ENCODE measurements at places on chromosomes 7 and 10.
A peak's percentile ranks its signal among the peaks of the same experiment; 100 is the strongest.

- no peak for DNase-seq
Observed at GRCh38 chr7:105246679-105247078, 142.0 kb downstream of the SRPK2 start.

- DNase-seq, result no peak
Observed at GRCh38 chr7:99489235-99489634, 10.8 kb downstream of the ZNF394 start.

DNA sequence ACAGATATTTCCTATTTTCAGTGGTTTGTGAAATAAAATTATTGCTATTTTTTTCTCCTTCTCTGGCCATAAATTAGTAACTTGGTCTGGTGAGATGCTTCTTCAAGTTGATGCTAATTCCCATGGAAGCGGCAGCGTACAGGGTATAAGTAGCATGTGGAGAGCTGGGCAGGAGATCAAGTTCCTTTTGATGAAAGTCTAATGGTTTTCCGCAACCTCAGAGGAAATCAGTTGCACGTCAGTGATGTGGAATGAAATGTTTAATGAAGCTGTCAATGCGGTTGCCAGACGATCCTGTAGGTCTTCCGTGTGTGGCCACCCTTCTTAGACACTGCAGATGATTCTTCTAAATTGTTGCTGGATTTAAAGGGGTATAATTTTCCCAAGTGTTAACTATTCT is 236.4 kb upstream of the GRM3 start:
- no peak for DNase-seq

DNA sequence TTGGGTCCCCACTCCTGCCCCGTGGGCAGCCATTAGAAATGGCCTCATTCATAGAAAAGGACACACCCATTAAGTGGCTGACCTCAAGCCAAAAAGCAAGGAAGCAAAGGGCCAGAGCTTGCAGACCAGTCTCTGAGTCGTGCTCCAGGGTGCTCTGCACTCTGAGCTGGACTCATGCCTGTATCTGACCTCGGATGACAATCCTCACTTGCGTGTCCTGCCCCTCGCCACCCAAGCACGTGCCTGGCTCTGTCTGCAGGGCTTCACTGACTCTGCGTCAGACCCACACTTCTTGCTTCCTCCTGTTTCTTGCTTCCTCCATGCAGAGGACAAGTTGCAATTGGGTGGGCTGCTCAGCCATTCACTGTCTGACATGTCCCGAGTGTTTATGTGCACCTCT is 138.8 kb downstream of the OAT start:
- DNase-seq, result peak; percentile 70

DNA sequence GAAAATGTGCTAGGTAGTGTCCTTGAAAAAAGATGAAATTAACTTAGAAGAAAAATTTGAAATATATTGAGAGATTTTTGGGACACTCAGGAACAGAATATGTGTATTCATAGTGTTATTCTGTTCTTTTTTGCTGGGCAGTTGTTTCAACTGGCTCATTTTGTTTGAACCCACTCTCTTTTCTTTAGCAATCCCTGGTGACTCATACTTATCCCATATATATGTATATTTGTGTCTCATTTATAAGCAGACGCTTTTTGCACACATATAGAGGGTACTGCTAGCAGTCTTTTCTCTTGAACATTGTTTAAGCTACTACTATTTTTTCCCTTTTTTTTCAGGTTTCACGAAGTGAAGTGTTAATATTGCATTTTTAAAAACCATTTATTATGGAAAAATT is 1.9 kb downstream of the EXOC6 start:
- no peak for DNase-seq

- no peak for DNase-seq
Observed at GRCh38 chr10:7611909-7612308, 54.9 kb downstream of the ITIH5 start.

GRCh38 chr7:1851721-1852516 is 181.8 kb downstream of the ELFN1 start:
- no peak for DNase-seq

DNA sequence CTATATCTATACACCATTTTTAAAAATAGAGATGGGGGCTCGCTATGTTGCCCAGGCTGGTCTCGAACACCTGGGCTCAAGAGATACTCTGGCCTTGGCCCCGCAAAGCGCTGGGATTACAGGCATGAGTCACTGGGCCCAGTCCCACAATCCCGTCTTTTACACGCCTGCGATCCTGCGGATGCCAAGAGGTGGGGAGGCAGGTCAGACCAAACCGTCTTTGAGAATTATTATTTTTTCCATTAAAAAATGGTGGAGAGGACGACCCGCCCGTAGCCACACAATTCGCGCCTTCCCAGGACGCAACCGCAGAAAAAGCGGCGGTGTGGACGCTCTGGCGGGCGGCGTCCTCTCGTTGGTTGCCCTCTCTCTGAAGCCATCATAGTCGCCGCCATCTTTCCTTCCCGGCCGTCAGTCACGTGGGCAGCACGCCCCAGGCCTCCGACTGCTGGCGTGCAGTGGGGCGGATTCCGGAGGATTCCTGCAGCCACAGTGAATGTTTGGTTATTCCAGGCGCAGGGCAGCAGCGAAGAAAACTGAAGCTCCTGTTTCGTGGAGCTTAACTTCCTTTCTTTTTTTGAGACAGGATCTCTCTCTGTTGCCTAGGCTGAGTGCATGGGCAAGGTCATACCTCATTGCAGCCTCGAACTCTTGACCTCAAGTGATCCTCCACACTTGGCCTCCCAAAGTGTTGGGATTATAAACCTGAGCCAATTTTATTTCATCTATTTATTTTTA is 9.9 kb upstream of the EPHB4 start:
- peak; percentile 96 for DNase-seq
